A549 treated with DMSO at 1 μM for 4 hours (cell line): ENCODE measurements at places on chromosomes 7 and 10. TPM values are rescaled to one million over a fixed set of nuclear protein-coding genes. Genes with fewer than 3 reads are reported as not detected.

The TRIM73 gene
- 2.3 to 3.1 TPM (median 2.5 TPM) in 5 replicates for total RNA-seq

The PNLIPRP1 gene
- not detected in 5 replicates for total RNA-seq

The LBX1 gene
- total RNA-seq = not detected in 5 replicates

The CALCR gene
- total RNA-seq = not detected in 5 replicates

The FAM237B gene
- total RNA-seq = not detected in 5 replicates
